ENCODE measurements at places on chromosomes 2 and 18.

DNA sequence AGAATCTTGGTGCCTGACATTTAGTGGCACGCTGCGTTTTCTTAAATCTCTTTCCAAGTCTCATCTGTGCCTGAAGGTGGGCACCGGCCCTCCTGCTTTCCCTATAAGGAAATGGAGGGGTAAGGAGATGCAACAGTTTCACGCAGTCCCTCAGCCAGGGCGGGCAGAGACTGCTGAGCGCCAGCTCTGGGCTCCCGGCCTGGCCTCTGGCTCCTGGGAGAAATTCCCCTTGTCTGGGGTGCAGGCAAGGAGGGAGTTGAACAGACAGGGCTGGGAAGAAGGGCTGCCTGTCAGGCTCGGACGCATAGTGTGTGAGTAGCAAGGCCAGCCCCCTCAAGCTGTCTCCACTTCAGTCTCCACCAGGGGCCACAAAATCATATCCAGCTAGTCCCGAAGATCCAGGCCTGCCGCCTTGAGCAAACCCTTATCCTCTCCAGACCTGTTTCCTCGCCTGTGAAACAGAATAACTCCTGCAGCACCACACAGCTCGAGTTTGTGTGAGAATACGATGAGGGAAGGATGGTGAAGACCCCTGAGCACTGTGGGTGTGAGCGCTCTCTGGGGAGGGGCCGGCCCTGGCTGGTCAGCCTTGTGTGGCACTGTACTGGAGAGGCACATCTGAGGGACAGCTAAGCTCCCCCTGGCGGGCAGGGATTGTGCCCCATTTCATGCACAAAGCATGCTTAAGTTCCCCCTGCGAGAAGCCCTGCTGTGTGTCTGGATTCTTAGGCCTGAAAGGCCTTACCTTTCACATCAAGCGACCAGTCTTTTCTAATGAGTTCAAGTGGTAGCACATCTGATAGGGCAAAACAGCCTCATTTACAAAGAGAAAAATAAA is 33.8 kb downstream of the SDC1 start:
- DNase-seq, result no peak

DNA sequence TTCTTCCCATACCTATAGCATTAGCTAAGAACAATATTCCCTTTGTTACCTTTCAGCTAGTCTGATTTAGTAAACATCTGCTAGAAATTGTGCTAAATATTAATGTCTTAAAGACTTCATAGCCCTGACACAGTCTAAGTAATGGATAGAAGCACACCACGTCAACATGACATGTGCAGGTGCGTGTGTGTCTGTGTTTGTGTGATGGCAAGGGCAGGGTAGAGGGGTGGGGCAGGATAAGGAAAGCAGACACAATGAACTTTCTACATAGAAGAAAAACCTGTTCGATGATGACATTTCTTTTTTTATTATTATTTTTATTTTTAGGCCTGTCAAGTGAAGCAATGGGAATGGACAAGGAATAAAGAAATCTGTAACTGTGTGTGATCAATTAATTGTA is 223.3 kb downstream of the NOL4 start:
- DNase-seq, result no peak

DNA sequence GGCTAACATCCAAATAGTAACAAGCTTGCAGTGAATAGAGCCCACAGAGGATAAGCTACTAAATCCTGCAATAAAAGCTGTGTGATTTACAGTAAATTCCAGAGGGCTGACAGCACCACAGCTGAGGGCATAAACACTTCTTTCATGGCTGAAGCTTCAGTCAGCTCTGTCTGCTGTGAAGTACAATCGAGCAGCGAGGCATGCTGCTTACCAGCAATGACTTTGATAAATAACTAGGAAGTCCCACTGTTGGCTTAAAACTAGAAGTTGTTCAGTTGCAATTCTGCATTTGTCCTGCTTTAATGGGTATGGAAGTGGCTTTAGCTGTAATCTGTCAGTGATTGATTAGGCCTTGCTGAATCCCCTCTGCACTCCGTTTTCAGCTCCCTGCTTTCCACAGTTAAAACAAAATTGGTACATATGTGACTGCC is 65.2 kb upstream of the FIGN start:
- DNase-seq, result no peak

DNA sequence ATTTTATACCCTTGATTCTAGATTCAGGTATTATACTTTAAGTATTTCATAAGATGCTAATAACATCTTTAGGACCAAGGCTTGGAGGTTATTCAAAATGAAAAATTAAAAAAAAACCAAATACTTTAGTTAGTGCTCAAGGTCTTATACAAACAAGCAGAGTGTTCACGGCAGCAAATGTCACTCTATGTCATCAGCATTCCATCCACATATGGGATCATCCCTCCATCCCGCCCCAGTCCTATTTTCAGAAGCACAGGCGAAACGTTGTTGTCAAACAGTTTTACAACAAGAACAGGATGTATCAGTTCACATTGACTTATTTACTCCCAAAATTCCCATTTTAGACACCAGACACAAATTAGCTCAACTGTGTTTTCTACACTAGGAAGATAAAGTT is 83.7 kb downstream of the DSEL start:
- no peak for DNase-seq

DNA sequence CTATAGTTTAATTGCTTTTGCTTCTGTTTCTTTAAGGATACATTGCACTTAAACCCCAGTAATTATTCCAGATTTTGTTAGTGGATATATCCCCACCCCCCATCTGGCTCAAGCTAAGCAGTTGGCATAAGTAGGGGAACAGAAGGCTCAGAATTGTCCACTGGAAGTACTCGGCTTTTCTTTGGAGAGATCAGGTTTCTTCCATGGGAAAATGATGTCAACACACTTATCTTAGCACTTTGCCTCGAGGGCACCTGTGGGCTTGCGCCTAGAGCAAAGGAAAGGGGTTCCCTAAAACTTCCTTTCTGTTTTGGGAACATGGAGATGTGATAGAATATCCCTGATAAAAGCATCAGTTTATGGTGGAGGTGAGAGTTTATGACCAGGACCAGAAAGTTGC is 130.6 kb downstream of the FMNL2 start:
- DNase-seq, result no peak

DNA sequence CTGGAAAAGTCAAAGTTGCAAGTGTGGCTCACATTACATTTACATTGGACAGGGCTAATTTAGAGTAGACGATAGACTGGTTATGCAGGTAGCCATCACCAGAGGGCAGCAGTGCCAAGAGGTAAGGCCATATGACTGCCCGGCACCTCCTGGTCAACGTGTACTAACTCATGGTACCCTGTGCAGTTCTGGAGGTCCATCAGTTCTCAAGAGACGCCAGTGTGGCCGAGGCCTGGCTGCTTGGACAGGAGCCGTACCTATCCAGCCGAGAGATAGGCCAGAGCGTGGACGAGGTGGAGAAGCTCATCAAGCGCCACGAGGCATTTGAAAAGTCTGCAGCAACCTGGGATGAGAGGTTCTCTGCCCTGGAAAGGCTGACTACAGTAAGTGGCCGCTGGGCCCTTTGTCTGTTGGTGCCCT is 65.8 kb upstream of the EML6 start:
- DNase-seq, result no peak

- DNase-seq, result no peak
Observed at GRCh38 chr2:120583851-120584570, 151.7 kb upstream of the GLI2 start.

GRCh38 chr2:200930947-200931626 is 32.4 kb downstream of the ORC2 start:
- no peak for DNase-seq

- DNase-seq, result no peak
Observed at GRCh38 chr2:216017365-216017764, 4.0 kb upstream of the MREG start.

GRCh38 chr18:56517196-56517595 is 121.2 kb downstream of the TXNL1 start:
- no peak for DNase-seq

DNA sequence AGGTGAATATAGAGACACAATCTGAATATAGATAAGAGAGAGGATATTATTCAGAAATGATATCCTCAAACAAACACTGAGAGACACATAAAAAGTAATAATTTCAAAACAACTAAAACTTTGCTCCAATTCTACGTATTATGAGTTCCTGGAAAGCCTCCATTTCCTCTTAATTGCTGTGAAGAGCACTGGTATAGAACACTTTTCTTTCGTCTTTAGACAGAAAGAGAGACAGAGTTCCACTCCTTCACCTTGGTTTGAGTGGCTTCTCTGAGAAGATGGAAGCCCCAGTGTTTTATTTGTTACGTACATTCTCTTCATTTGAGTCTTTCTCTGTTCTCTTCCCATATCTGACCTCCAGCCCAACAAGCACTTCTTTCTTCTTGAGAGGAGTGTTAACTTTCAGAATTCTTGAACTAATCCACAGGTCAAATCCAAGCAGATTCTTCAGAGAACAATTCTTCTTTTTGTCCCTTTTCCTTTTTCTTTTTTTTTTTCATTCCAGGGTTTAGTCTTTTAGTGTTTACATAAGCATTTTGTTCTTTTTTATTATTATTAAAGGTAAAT is 6.4 kb upstream of the PIK3C3 start:
- no peak for DNase-seq

DNA sequence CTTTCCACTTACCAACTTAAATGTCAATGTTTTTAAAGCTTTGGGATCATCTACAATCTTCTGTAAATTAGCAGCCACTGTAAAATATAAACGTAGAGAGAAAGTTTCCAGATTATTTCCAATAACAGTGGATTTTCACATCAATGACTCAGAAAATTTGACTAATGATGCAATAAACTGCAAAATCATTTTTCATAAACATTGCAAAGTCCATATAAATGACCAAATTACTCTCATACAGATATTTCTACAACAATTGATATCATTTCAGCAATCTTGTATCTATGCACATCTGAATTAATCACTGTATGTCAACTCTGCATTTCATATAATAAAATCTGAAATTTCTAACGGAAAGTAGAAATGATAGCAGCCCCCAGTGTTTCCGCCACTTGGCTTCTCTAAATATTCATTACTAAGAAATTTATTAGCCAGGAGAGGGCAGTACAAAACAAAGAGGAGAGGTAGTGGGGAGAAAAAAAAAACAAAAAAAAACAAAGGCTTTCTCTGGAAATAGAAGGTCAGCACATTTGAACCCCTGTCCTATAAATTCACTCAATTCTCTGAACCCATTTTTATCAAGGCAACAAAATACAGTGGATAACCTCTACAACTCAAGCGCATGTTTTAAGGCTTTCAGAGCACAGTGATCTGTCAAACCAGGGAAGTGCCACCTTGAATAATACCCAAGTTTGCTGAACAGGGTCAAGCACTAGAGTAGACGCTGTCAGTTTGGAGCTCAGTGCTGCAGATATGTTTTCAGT is 282.6 kb downstream of the STK39 start:
- DNase-seq, result no peak

DNA sequence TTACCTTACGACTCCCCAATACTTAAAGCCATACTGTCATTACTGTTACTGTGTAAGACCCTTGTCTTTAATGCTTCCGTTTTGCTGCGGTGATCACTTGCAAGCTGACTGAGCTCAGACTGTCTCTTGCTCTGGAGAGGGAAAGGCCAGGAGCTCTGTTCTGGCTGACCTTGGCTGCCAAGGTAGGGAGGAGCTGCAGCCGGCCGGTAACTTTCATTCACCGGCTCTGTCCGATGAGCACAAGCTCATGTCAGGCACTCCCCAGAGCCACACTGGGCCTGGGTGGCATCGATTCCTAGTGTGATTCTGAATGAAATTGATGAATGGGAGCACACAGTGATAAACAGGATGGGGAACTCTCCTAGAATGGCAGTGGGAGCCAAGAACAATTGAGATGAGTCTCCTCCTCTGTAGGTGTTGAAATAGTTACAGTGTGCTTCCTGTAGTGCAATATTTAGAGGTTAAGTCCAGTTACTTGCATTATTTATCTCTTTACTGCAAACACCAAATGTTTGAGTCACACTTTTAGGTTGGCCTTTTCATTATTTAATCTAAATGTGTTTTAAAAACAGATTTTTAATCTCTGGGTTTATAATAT is 100.9 kb downstream of the ATP9B start:
- DNase-seq, result no peak

DNA sequence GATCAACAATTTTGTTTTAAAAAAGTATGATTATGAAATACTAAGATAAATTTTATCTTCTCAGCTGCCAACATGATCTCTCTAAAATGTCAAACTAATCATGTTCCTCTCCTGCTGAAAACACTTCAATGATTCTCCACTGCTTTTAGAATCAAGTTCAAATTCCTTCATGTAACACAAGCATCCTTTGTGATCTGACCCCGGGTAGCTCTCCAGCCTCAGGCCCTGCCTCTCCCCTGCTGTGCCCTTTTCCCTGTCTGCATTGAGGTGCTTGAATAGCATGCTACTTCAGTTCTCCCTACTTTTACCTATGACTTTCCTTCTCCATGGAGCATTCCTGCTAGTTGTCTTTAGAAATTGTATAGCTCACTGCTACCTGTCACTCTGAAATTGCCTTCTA is 274.8 kb downstream of the PDE11A start:
- no peak for DNase-seq

- no peak for DNase-seq
Observed at GRCh38 chr2:77664491-77664890, 142.3 kb upstream of the LRRTM4 start.

DNA sequence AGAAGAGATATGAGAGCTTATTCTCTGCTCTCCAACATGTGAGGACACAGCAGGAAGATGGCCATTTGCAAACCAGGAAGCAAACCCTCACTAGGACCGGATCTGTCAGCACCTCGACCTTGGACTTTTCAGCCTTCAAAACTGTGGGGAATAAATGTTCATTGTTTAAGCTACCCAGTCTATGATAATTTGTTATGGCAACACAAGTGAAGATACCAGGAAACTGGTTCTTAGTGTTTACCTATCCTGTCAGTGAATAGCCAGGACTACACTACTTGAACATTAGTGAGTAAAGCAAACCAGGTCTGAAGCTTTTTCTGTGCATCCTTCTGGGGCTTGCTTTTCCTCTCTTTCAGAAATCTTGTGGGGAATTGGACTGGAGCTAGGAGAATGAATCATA is 44.4 kb upstream of the BARD1 start:
- DNase-seq, result no peak

GRCh38 chr2:70678576-70679143 is 89.3 kb downstream of the ADD2 start:
- no peak for DNase-seq

DNA sequence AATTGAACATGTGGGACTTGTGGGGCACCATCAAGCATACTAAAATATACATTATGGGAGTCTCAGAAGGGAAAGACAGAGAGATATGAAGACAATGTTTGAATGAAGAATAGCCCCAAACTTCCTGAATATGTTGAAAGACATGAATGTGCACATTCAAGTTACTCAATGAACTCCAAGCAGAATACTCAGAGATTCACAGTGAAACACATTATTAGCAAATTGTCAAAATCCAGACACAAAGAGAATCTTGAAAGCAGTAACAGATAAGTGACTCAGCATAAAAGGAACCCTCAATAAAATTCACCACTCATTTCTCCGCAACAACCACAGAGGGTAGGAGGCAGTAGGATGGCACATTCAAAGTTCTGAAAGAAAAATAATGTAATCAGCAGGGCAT is 8.8 kb downstream of the C2orf92 start:
- no peak for DNase-seq

- DNase-seq, result peak; percentile 34
Observed at GRCh38 chr18:3595369-3596273, 145.6 kb downstream of the TGIF1 start.

GRCh38 chr2:149141046-149141445 is 102.5 kb downstream of the LYPD6B start:
- DNase-seq, result no peak

- no peak for DNase-seq
Observed at GRCh38 chr2:51324051-51324450, 292.1 kb upstream of the NRXN1 start.

GRCh38 chr18:24731981-24732380 is 271.5 kb downstream of the HRH4 start:
- DNase-seq, result no peak

- DNase-seq, result no peak
Observed at GRCh38 chr18:34491719-34492118, 218.4 kb upstream of the DTNA start.

All from T-helper 2 cell (primary cell).